ENCODE measurements at places on chromosomes 12 and 14.

GRCh38 chr12:10088955-10089900 lies 9.6 kb downstream of the CLEC1A start:
- DNase-seq = no peak

DNA sequence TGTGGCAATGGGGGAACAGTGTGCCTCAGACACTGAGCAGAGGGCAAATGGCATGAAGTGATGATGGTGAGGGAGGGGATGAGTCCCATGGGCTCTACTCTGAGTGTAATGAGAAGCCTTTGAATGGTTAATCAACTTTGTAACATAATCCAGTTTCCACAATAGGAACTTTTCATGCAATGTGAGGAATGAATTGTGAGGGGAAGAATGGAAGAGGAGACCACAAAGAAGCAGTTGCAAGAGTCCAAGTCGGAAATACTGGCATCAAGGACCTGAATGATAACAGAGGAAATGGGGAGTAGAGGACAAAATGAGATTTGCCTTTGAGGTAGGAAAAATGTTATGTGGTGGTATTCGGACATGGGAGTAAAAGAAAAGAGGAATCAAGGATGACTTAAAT lies 476.9 kb upstream of the PRICKLE1 start:
- DNase-seq = no peak

- DNase-seq = peak; percentile 8
Observed at GRCh38 chr12:47071241-47071852, 8.1 kb upstream of the PCED1B start.

DNA sequence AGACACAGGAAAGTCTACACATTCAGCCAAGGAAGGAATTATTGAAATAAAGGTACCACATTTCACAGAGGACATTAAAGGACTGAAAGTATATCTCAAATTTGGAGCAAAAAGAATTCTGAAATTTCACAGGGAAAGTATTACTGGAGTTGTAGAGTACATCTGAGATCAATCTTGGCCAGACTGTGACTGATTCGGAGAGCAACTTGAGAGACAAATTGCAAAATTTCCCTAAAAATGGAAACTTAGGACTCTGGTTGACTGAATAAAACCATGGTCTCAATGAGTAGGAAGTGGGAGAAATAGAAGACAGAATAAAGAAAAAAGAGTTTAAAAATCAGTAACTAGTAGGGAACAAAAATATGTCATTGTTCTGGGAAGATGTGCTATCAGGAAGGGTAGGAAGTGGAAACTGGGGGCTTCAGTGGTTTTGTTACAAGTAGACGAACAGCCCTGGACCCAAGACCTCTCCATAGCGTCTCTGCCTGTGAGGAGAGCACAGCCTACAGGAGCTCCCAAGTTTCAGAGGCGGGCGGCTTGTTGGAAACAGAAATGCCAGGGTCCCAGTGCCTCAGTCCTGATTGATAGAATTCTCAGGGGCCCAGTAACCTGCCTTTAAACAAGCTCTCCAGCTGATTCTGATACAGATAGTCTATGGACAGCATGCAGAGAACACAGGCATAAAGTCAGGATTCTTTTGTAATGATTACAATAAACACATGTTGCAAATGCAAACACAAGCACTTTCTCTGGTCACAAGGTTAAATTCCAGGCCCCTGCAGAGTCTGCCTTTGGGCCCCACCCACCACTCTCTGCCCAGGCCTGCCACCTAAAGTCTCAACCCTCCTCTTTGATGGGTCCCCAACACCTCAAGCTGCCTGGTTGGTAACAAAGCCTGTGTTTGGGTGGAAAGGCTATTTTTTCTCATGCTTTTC lies 63.1 kb downstream of the BBS10 start:
- DNase-seq = no peak

DNA sequence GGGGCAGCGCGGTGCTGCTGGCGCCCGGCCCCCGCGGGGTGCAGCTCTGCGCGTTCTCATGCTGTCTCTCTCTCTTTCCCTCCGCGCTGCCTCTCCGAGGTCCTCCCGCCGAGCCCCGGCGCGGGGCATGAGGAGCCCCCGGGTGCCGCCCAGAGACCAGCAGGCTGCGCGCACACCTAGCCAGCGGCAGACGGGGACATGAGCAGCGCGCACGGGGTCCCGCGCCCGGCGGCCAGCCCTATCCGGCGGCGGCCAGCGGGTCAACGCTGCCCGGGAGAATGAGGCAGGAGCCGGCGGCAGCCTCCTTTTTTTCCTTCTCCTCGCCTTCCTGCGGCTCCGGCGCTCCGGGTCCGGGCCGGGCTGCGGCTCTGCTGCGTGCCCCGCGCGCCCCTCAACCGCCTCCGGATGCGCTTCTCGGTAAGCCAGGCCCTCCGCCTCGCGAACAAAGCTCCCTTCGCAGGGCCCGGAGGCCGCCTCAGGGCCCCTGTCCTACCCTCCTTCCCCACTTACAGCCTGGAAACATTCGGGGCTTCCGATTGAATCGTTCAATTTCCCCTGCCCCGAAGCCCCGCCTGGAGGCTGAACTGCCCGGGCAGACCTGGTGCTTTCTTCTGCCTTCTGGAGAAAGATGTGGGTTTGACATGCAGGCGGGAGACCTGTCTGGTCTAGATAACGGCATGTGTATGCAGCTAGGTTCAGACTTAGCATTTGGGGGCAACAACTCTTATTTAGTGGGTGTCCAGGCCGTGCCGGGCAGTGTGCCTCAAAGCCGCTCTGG lies at the start of gene TUNAR:
TUNAR (plus strand) TSS at position 72 of the 778 bp plus-strand sequence.
- peak; percentile 66 for DNase-seq

DNA sequence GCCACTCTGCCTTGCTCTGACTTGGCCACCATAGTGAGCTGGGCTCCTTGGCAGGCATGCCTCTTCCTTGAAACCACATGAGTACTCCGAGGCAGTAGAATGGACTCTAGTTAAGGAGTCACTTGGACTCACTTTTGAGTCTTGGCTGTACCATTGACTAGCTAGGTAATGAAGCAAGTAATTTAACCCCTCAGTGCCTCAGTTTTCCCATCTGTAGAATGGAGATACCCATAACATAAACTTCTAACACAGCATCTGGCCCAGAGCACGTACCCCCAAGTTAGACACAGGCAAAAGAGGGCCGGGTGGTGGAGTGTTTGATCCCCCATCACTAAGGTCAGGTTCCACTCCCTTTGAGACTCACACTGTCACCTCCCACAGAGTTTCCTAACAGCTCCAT lies 8.3 kb downstream of the KRT77 start:
- no peak for DNase-seq

DNA sequence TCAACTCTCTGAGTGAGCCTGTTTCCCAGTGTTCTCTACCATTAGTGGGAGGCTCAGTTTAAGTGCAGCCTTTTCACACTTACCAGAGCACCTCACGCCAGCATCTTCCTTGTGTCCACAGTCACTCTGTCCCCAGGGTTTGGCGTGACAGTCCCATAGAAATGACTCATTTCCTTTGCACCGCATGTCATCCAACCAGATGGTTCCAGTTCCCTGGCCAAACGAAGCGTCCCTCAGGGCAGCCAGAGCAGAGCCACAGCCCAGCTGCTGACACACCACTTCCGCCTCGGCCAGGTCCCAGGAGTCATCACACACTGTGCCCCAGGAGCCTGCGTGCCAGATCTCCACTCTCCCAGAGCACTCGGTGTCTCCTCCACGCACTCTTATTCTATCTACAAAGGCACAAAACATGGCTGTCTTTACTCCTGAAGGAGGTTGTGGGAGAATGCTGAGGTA lies 65.4 kb downstream of the ACSM4 start:
- no peak for DNase-seq

GRCh38 chr12:106759526-106760183 lies 14.8 kb upstream of the RIC8B start:
- peak; percentile 97 for DNase-seq

DNA sequence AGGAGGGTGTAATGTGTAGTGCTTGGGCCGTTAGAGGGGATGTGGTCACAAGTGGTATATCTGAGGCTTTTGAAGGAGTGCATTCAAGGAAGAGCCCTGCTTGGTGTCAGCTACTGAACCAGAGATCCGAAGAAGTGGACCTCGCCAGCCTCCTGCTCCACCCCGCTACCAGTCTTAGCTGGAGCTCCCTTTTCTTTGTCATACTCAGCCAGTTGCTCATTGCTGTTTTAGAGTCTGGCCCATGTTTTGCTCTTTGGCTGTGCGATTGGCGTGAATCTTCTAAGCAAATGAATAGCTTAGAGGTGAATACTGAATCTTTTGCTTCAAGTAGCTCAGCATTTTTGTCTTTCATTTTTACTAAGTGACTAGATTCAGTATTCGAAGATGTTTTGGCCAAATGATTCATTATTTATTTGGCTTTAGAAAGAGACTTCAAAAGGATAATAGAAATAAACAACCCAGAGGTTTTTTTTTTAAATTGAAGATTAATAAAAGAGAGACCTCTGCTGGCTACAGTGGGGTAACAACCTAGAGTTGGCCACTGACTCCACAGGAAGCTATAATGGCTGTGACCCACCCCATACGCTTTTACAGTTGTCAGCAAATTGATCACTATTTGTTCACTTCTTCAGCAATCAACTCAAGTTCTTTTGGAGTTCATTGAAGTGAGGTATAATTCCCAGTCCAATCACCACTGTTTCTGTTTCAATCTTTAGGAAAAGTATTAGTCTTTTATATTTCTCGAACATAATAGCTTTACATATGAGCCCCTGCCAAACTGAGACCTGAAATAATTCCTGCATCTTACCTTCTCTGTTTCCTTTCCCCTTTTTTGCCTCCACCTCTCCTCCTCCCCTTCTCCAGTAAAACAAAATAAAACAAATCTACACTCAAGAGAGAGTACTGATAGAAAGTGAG lies 19.9 kb downstream of the CDKN1B start:
- DNase-seq = no peak

DNA sequence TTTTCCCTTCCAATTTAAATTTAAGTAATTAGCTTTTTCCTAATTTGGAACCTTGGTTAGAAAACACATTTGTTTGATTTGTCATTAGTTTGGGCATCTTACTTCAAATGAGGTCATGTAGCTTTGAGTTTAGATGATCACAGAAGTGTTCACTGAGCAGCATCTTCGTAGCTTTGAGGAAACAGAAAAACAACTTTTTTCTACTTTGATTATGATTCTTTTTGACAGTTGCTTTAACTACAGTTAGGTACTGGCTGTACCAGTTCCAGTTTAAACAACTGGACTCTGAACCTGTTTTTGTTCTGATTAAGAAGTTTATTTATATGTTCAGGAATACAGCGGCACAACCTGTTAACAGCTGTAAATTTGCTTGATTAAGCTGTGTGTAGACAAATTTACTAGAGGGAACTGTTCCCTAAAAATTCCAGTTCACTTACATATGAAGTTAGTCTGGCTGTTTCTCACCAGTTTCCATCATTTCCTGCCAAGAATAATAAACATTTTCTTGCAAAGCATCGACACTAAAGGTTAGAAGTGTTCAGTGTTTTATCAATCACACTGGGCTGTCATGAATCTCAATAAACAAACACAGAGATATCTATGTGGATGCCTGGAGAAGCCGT lies 191.9 kb downstream of the RAD51B start:
- no peak for DNase-seq

Measured in NCI-H524 (cell line).